ENCODE measurements at places on chromosomes 6 and 20.

DNA sequence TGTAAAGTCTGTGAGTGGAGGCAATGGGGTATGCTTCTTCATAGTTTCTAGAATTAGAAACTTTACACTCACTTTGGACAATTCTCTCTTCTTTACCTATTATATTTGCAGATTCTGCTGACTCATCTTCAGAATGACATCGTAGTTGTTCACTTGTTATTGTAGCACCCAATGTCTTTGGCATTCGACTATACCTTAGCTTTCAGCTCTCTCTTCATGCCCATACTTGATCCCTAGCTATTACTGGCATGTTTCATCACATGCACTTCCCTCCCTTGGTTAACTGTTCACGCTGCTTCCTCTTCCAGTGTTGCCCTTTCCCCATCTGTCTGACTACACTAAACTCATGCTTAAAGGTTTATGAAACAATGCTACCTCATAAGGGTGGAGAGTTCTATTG is 298.1 kb upstream of the TCF21 start:
- peak; percentile 44 for DNase-seq

- DNase-seq, result peak; percentile 16
Measured at GRCh38 chr6:73985891-73986290, 289.9 kb downstream of the CD109 start.

- DNase-seq, result peak; percentile 52
Measured at GRCh38 chr6:10138917-10139316, 276.0 kb downstream of the TFAP2A start.

GRCh38 chr20:63101781-63102720 is 95.3 kb upstream of the BHLHE23 start:
- DNase-seq, result peak; percentile 42

GRCh38 chr20:23228912-23229311 is 121.7 kb upstream of the NXT1 start:
- peak; percentile 79 for DNase-seq

- DNase-seq, result no peak
Measured at GRCh38 chr6:13351271-13351670, 22.9 kb upstream of the TBC1D7 start.

GRCh38 chr20:62236766-62237513 is 1.4 kb upstream of the OSBPL2 start:
- no peak for DNase-seq

- no peak for DNase-seq
Measured at GRCh38 chr20:53194306-53195290, 222.4 kb downstream of the TSHZ2 start.

- DNase-seq, result no peak
Measured at GRCh38 chr6:147065786-147066185, 138.4 kb upstream of the STXBP5 start.

DNA sequence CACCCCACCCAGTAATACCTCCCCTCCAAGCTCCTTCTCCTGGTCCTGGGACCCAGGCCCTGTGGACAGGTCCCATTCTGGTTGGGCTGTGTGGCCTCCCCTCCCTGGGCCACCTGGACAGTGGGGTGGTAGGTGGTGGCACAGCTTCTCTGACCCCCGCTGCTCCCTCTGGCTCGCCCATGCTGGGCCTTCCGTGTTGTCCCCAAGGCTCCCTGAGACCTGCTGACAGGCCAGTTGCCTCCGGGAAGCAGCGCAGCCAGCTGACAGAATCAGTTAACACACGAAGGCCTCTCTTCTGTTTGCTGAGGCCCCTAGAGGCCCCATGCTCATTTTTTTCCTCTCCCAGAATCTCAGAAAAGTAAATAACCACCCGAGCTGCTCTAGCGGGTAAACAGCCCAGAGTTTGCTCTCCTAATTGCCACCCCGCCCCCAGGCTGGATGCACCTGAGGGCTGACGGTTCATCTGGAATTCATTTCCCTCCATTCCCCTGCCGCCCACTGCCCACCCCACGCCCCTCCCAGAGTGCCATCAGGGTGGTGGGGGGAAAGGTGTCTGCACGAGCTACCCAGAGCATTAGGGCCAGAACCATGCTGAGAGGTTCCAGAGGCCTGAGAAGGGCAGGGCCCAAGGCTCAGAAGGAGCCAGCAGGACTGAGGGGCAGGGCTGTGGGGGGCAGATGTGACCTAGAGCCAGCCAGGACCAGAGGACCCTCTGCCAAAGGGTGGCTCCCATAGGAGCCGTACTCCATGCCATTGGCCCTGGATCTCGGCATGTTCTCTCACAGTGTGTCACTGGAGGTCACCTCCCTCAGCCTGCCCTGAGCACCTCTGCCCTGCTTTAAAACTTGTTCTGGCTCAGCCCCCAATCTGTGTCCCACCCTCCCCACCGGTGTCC is 157.5 kb downstream of the GRM4 start:
- DNase-seq, result no peak

DNA sequence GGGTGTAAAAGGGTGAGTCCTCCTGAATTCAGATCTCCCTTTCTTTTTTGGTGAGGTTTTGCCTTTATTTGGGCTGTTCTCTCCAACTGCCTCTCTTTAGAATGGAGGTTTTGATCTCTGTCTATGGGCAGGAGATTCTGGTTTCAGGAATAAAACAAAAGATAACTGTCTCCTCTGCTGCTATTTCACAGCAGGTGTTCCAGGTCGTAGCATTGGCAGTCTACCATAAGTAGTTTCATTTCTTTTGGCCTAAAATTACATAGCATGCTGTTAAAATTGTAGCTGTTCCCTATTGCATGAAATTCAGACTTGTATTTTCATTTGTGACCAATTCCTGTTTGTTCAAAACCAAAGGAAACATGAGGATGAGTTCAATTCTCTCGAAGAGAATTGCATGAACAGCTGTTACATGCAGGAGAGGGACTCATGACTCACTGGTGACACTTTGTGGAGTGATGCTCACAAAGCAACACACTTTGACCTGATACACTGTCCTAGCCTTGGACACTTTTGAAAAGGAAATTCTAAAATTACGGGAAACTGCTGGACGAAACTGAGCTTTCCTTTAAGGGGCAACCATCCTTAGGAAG is 76.8 kb upstream of the SIRPG start:
- DNase-seq, result no peak

- no peak for DNase-seq
Measured at GRCh38 chr6:159934181-159934580, 34.7 kb upstream of the IGF2R start.

- DNase-seq, result peak; percentile 53
Measured at GRCh38 chr6:87322304-87323212, at the start of gene SMIM8. TSS of gene SMIM8 (plus strand) at chr6:87322588. CDS start at chr6:87337032, 14,444 bp downstream.

DNA sequence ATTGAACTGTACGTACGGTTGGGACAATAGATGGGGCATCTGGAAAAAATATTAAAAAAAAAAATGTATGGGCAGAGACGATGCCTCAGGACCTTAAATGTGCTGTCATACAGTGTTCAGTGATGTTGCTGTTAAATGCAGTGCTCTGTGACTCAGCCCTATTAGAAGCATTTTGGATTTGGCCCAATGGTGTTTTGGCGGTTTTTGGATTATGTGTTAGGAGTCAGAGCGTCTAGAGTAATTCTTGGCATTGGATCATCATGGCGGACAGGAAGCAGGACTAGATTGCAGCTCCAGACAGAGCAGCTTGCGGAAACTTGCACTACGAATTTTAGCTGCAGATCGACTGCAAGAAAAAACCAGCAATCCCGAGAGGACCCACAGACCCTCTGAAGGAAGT is 280.0 kb downstream of the SOX4 start:
- DNase-seq, result peak; percentile 41

- peak; percentile 88 for DNase-seq
Measured at GRCh38 chr6:33746036-33746600, 587 bp downstream of the IP6K3 start.

GRCh38 chr6:136969433-136969832 is 47.3 kb downstream of the SLC35D3 start:
- DNase-seq, result peak; percentile 27

DNA sequence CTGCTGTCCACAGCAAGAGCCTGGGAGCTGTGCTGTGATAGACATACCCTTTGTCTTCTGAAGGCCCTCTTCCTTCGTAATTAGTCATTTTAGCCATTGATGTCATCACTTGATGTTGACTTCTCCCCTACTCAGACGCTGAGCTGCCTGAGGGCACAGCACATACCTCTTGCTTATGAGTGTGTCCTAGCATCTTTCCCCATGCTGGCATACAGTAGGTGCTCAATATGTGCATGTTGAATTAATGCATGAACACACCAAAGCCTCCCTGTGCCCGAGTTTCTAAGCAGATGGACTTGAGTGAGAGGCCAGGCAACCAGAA is 35.8 kb upstream of the FAM83D start:
- no peak for DNase-seq

GRCh38 chr6:47310131-47310480 is 401 bp upstream of the TNFRSF21 start:
- no peak for DNase-seq

DNA sequence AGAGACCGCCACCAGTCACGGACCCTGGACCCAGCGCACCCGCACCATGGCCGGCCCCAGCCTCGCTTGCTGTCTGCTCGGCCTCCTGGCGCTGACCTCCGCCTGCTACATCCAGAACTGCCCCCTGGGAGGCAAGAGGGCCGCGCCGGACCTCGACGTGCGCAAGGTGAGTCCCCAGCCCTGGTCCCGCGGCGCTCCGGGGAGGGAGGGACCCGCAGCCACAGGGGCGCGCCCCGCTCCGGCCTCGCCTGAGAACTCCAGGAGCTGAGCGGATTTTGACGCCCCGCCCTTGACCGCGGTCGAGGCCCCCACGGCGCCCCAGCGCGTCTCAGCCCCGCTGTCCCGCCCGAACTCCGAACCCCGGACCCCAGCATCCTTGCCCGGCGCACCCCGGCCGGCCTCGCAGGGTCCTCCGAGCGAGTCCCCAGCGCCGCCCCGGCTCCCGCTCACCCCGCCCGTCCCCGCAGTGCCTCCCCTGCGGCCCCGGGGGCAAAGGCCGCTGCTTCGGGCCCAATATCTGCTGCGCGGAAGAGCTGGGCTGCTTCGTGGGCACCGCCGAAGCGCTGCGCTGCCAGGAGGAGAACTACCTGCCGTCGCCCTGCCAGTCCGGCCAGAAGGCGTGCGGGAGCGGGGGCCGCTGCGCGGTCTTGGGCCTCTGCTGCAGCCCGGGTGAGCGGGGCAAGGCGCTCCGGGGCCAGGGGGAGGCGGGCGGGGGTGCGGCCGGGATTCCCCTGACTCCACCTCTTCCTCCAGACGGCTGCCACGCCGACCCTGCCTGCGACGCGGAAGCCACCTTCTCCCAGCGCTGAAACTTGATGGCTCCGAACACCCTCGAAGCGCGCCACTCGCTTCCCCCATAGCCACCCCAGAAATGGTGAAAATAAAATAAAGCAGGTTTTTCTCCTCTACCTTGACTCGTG is at the start of gene OXT:
OXT (plus strand) TSS at position 11 of the 920 bp plus-strand sequence; CDS start at position 47, 36 bp downstream.
- no peak for DNase-seq

GRCh38 chr6:161344626-161345025 is 70.8 kb upstream of the AGPAT4 start:
- DNase-seq, result no peak

DNA sequence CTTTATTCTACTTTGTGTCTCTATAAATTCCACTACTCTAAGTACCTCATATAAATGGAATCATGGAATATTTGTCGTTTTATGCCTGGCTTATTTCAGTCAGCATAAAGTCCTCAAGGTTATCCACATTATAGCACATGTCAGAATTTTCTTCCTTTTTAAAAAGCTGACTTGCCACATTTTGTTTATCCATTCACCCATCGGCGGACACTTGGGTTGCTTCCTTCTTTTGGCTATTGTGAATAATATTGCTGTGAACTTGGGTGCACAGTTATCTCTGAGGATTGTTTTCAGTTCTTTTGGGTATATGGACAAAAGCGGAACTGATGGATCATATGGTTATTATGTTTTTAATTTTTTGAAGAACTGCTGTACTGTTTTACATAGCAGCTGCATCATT is 39.1 kb upstream of the ME1 start:
- DNase-seq, result no peak

- no peak for DNase-seq
Measured at GRCh38 chr6:149483334-149483725, 1.5 kb downstream of the ZC3H12D start.

DNA sequence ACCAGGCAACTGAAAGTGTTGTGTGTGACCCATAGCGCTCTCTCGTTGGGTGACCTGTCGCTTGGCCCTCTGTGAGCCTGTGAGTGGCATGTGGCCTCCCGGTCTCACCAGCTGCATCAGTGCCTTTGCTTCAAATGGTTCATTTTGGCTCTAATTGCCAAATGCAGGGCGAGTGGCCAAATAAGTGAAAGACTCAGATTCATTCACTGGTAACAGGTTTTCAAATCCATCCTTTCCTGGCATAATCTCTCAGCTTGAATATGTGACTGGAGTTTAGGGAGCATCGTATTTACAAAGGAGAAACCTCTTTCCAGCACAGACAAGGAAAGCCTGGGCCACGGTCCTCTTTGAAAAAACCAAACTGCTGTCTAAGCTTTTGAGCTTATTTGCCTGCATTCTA is 321.6 kb upstream of the QKI start:
- DNase-seq, result no peak

GRCh38 chr6:39466631-39467030 is 144.1 kb upstream of the KCNK16 start:
- DNase-seq, result no peak

DNA sequence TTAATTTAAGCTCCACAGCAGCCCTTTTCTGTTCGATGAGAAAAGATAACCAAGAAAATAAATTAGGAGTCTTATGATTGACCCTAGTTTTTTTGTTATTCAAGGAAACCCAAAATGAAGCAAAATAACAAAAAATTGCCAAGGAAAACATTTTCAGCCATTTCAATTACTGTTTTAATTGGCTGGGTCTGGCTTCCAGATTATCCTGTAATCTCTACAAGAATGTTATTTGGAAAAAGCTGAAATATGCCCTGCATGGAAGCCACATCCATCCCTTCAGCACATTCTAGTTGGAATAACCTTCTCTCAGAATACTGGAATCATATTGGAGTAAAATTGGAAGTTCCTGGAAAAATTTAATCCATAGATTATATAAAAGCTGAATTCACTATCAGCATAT is 191.1 kb upstream of the CCN2 start:
- DNase-seq, result no peak

GRCh38 chr20:316316-317068 is 8.9 kb upstream of the SOX12 start:
- peak; percentile 82 for DNase-seq

- no peak for DNase-seq
Measured at GRCh38 chr6:170067923-170068360, 222.9 kb downstream of the DLL1 start.

GRCh38 chr20:24658920-24659660 is 189.7 kb downstream of the SYNDIG1 start:
- no peak for DNase-seq

DNA sequence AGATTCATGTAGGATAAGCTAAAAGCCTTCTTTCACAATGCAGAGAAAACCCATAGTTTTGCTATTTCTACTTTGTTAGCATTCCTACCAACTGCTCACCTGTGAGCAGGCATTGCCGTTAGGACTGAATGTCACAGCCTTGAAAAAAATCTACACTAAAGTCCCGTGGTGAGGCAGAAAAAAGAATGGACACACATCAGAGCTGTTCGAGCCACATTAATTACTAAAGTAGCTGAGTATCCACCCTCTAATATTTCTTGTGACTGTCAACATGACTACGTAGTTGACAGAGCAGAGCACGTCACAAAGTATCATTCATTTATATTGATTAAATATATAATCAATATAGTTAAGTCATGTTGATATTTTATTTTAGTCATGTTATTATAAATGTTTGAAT is 10.1 kb downstream of the HDGFL1 start:
- DNase-seq, result no peak

GRCh38 chr20:61352346-61353260 is 100.5 kb downstream of the CDH4 start:
- DNase-seq, result no peak

GRCh38 chr6:152896923-152897322 is 85.9 kb downstream of the FBXO5 start:
- DNase-seq, result no peak
